ENCODE measurements at places on chromosomes 2 and 18. TPM values are rescaled to one million over a fixed set of nuclear protein-coding genes. Genes with fewer than 3 reads are reported as not detected.
A peak's percentile ranks its signal among the peaks of the same experiment; 100 is the strongest.

The FTCDNL1 gene
- total RNA-seq = 0.40 TPM

The PPP1R1C gene
- not detected for total RNA-seq

The GPR75 gene
- total RNA-seq = 0.65 TPM

The PLGLB1 gene
- 1.4 TPM for total RNA-seq

The C18orf63 gene
- not detected for total RNA-seq

The SIX2 gene
- total RNA-seq = not detected

The SPOPL gene
- 9.2 TPM for total RNA-seq

The SEPTIN2 gene
- 394 TPM for total RNA-seq

The CLASP1 gene
- 31.9 TPM for total RNA-seq

The L3MBTL4 gene
- 2.8 TPM for total RNA-seq

The CHRNG gene
- not detected for total RNA-seq

The SLC4A5 gene
- total RNA-seq = 0.20 TPM

DNA sequence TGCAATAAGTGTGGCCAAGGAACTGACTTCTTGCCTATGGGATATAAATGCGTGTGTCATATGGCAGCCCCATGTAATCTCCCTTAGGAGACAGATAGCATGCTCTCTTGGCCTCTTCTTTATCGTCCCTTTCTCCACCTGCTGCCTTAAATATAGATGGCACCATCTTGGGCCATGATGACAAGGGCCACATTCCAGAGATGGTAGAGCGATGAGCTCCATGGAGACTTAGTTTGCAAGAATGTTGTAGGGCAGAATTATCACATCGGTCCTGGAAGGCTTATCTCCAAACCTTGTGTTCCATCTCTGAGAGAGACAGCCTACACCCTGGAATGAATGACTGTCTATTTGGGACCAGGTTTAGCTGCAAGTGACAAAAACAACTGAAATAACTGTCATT is 536.7 kb downstream of the TNS1 start:
- DNase-seq = no peak

DNA sequence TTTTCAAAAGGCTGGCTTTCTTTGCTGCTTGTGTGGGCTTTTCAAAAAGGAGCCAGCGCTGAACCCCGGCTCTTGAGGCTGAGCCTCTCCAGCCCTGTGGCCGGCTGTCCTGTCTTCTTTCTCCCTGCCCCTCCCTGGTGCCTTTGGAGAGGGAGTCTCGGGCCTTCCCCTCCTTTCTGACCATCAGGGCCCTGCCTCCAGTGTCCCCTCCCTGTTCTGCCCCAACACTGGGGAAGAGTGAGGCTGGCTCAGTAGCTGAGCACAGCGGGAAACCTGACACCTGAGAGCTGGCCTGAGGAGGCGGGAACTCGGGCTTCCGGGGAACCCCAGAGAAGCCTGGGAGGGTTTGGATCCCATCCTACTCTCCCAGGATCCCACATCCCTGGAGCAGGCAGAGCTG is 232.1 kb downstream of the LOXHD1 start:
- no peak for DNase-seq

- no peak for DNase-seq
Observed at GRCh38 chr2:236646441-236646840, 76.8 kb downstream of the ACKR3 start.

- no peak for DNase-seq
Observed at GRCh38 chr2:202609381-202610145, 25.2 kb upstream of the FAM117B start.

DNA sequence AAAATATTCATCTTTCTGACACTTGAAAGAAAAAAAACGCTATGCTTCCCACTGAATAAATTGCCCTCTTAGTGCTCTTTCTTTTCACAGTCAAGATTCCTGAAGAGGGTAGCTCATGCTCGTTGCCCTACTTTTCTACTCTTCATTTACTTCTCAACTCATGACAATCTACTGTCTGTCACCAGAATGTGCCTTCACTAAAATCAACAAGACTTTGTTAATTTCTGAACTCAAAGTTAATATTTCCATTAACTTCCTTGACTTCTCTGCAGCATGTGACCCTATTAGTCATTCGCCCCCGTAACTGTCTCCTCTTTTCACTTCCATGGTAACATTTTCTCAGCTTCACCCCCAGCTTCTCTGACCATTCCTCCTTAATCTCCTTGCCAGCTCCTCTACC is 98.9 kb upstream of the MAPRE2 start:
- no peak for DNase-seq

DNA sequence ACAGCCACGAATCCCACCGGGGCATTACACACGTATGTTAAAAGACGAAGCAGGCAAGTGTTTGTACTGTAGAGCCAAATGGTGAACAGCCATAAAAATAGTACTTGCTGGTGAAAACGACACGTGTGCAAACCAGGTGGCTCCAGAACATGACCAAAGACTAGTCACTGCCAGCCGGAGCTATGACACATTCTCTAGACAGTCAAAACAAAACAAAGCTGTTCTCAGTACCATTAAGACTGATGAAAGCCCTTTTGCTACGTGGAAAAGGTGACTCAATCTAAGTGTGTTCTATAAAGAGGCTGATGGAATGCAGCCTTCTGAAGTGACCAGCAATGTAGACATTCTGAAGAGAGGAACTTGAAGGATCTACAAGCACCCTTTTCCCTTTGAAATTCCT is 367.7 kb upstream of the NETO1 start:
- DNase-seq = peak; percentile 65

GRCh38 chr2:10387033-10387432 is 61.1 kb downstream of the ODC1 start:
- DNase-seq = no peak

DNA sequence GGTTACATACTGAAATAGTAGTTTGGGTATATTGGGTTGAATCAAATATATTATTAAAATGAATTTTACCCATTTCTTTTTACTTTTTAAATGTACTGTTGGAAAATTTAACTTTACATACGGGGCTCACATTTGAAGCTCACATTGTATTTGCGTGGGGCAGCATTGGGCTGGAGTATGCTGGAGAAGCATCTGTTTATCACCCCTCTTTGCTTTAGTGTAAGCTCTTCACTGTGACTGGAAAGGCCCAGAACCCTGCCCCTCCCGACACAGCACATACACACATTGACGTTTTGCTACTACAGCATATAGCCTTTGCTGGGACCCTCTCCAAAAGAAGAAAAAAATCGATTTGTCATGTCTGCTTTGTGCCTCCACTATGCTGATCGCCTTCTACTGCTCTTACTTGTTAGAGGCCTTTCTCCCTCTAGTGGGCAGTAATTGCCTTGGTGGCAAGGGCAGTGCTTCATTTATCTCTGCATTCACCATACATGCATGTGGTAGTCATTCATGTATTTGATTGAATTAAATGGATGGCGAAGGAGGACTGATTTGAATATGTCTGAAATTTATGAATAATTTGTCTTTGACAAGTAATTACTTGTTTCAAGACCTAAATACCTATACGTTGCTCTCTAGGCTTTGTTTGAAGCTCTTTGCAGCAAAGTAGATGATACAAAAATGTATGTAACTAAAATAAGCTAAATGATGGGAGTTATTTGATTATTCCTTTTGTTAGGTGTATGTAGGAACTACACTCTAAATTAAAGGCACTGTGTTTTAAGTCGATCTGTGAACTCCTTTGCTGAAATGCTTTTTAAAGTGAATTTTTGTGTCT is 37.4 kb downstream of the VAPA start:
- peak; percentile 87 for DNase-seq

DNA sequence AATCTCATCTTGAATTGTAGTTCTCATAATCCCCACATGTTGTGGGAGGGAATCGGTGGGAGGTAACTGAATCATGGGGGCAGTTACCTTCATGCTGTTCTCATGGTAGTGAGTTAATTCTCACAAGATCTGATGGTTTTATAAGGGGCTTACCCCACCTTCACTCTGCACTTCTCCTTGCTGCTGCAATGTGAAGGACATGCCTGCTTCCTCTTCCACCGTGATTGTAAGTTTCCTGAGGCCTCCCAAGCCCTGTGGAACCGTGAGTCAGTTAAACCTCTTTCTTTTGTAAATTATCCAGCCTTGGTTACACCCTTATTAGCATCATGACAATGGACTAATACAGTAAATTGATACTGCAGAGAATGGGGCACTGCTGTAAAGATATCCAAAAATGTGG is 57.9 kb downstream of the SCN7A start:
- no peak for DNase-seq

DNA sequence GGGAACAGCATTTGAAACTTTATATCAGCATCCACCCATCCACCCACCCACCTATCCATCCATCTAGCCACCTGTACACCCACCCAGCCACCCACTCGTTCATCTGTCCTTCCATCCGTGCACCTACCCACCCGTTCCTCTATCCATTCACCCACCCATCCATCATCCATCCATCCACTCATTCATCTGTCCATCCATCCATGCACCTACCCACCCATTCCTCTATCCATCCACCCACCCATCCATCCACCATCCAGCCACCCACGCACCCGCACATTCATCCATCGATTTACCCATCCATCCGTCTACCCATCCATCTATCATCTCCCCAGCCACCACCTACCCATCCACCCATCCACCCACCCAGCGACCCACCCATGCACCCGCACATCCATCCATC is 24.8 kb downstream of the LDLRAD4 start:
- DNase-seq = no peak

GRCh38 chr2:26630669-26631360 is 10.4 kb downstream of the CIB4 start:
- DNase-seq = no peak

GRCh38 chr18:76589866-76590265 is 94.8 kb upstream of the ZNF516 start:
- no peak for DNase-seq

DNA sequence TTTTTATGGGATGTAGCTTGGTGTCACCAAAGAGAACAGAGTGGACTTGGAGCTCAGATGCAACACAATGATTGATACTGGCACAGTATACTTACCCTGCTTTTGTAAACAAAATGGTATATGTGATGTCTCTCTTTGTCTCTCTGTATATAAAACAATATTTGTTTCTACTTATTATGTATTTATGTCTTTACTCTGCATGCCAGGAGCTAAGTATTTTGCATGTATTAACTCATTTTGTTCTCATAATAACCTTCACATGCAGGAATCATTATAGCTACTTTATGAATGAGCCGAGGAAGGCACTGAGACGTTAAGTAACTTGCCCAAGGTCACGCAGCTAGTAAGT is 27.9 kb upstream of the CASP8 start:
- no peak for DNase-seq

DNA sequence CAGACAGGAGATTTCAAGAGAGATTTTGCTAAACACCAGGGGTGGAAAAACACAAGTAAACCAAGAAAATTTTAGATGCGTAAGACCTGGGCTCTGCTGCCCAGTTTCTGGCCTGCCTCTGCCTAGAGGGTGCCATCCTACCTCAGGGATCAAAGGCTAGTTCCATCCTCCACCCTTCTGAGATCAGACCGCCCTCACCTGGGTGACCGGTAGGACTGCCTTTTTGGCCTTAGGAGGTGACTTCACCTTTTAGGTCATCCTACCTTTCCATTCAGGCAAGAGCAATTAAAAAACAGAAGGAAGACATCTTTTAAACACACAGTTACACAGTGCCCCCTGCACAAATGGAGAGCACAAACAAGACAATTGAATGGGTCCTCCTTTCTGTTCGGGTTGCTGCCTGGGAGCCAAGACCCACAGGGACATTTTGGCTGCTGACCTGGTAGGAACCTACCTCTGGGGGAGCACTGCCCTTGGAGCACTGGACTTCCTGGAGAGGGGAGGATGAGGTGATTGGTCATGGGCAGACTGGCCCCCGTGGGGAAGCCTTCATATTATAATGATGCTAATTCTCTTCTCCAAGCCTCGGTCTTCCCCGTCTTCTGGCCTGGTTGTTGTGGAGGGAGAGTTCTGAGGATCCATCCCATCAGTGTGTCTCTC is 3.1 kb downstream of the PSD4 start:
- DNase-seq = no peak

GRCh38 chr18:63889626-63890025 is 2.1 kb downstream of the SERPINB2 start:
- no peak for DNase-seq

DNA sequence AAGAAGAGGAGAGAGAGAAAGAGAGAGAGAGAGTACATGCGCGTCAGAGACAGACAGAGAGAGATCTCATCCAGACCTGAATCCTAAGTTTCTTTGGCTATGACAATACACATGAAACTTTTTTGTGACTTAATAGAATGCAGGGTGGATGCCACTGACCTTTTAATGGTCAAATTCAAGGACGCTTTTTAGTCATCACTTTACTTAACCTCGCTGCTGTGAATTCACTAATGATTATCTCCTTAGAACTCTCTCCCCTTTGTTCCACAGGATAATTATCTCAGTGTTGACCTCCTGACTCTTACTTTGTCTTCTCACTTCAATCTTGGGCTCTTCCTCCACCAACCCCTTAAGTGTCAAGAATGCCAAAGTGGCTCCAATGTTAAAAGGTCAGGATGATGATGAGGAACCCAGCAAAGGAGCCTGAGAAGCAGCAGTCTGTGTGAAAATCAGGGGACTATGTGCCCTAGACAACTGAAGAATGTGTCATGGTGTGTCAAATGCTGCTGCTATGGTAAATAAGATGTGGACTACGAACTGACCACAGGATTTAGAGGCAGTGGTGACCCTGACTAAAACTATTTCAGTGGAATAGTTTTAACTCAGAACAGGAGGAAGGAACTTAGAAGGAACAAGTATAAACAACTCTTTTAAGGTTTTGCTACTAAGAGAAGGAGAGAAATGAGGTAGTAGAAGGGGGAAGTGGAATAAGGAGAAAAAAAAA is 382.1 kb downstream of the ZEB2 start:
- DNase-seq = peak; percentile 62

DNA sequence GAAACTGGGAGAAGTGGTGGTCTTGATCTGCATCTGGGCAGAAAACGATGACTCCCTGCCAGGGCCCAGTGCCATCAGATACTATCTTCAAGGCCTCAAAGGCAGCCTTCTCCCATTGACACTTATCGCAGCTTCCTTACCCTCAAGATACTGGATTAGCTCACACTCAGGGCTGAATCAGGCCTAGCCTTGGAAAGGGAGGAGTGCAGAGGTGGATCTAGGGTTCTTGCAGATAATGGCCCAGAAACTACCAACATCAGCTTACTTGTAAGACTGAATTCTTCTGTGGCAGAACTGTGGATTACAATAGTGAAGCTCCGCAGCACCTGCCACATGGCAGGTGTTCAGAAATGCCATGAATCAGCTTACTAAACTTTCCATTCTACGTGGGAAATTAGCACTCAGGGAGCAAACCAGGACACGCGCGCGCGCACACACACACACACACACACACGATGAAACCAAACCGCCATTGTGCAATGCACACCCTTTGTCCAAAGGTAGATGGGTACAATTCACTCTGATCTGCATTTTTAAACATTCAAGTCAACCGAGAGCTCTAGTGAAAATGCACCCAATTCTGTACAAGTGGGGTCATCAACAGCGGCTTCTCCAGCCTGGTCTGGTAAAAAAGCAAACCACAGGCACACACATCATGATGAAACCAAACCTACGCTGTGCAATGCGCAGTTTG is 26.3 kb upstream of the TMEM182 start:
- DNase-seq = peak; percentile 22

- DNase-seq = no peak
Observed at GRCh38 chr2:24939353-24939752, 19.3 kb upstream of the ADCY3 start.

- no peak for DNase-seq
Observed at GRCh38 chr18:56255381-56255780, 383.0 kb downstream of the TXNL1 start.
